ENCODE measurements at places on chromosomes 2 and 18.

DNA sequence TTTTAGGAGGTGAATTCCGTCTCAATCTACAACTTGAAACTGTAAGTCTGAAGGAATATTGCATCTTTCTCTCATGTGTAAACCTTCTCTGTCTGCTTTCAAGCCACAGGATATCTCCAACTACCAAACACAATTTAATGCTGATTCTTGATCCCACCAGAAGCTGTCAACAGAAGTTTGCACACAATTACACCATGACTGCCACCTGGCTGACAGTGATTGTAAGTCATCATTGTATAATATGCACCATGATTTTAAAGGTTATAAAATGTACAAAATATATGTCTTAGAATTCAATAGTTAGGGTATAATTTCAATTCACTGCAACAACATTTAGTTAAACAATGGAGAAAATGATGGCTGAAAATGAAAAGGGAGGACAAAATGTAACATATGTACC lies 18.4 kb downstream of the PREPL start:
- no peak for DNase-seq

- no peak for DNase-seq
Measured at GRCh38 chr2:69943000-69943842, 18.2 kb downstream of the ASPRV1 start.

GRCh38 chr2:204021290-204022081 lies 84.9 kb downstream of the ICOS start:
- no peak for DNase-seq

GRCh38 chr2:12071318-12071717 lies 324.9 kb downstream of the LPIN1 start:
- no peak for DNase-seq
